Activated T-cell treated with anti-CD3 and anti-CD28 coated beads, Interleukin-2, amount 50 U/mL, for 4 hours (primary cell): ENCODE measurements at places on chromosomes 4 and X.

DNA sequence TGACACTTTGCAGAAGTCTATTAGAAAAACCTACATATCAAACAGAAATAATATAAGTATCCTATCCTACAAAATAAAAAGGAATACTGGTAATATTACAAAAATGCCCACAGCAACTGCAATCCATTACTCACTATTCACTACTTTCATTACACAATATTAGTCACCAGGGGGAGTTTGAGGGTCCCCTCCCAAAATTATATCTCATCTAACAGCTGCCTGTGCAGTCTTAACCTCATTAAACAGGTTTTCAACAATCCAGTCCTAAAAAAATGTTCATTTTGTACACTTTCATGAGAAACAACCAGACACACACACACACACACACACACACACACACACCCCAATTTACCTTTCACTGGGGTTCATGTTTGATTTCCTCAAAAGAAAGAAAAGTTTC is 2.9 kb downstream of the CLOCK start:
- no peak for DNase-seq

GRCh38 chrX:134194915-134195314 is 42.1 kb upstream of the CCDC160 start:
- no peak for DNase-seq

- no peak for DNase-seq
These were observed 118.9 kb upstream of the PCDH7 start for GRCh38 chr4:30601070-30601865.

- no peak for DNase-seq
These were observed 35.7 kb upstream of the FAM241A start for GRCh38 chr4:112109360-112110058.
